Fibroblast of skin of right biceps (primary cell): ENCODE measurements at places on chromosomes 7 and 10.

GRCh38 chr7:51929818-51930217 is 613.2 kb upstream of the COBL start:
- no peak for DNase-seq

GRCh38 chr7:15795393-15795792 is 108.9 kb upstream of the MEOX2 start:
- no peak for DNase-seq

DNA sequence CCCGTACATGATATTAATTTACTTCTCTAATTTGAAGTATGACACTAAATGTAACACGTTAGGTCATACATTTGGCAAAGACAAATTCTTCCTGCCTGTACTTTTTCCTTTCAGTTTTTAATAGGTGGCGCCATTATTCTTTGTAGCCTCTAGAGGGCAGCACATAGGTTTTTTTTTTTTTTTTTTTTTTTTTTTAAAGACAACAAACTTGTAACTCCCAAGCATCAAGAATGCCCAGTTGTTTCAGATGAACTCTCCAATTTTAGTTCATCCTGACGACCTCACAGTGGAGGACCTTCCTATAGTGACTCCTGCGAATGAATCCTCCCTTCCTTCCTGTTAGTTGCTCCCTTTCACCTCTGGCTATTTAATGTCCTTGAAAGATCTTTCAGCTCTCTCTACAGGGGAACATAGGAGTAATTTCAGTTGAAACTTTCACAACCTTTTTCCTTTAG is 139.3 kb upstream of the HDAC9 start:
- peak; percentile 48 for DNase-seq

DNA sequence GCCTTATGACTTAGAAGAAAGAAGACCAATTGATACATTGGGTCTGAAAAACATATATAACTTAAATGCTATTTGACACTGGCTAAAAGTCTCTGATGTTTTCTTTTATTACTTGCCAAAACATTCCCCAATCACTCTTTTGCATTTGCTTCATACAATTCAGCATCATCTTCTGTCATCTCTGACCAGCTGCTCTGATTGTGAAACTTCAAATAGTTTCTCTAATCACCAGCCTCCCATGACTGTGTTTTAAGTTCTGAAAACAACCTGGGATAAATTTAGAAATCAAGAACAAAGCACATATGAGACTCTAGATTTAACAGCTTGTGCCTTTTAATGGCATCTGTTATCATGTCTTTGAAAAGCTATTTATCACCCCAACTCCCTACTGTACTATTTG is 208.4 kb upstream of the KCND2 start:
- peak; percentile 49 for DNase-seq

DNA sequence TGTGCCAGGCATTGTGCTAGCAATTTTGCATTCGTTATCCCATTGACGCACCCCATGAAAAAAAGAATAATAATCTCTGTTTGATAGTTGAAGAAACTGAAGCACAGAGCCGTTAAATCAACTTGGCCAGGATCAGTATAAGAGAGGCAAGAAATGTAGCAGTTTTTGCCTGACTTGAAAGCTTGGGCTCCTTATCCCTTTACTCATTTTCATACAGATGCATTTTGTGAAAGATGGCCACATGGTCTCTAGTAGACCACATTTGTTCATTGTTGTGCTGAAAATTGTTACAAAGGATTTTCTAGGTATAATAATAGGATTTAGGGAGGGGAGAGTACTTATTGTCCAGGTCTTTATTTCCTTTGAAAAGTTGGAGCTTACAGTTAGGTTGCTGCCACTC is 14.7 kb downstream of the AUTS2 start:
- DNase-seq, result no peak

GRCh38 chr7:112970771-112971170 is 115.9 kb downstream of the GPR85 start:
- no peak for DNase-seq

GRCh38 chr7:13777242-13777641 is 212.2 kb downstream of the ETV1 start:
- DNase-seq, result no peak

DNA sequence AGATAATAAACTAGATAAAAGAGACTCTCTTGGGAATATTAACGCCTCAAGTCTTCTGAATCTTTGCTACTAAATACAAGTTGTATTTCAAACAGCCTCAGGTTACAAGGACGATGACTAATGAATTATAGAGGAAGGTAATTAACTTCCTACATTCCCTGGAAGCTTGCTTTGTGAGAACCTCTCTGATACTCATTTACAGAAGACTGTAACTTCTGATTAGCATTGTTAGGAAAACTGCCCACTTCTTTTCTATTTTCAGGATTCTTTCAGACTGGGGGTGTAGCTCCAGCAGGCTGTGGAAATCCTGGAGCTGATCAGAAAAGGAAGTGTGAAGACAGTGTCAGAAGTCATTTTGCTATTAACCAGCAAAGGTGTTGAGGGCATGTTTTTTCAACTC is 316.7 kb upstream of the NPSR1 start:
- peak; percentile 47 for DNase-seq

GRCh38 chr10:3528271-3528670 is 256.7 kb downstream of the KLF6 start:
- peak; percentile 22 for DNase-seq

GRCh38 chr10:70052462-70053217 is at the start of gene MACROH2A2:
MACROH2A2 (plus strand) TSS chr10:70052846; CDS start chr10:70075659, 22,813 bp downstream.
- peak; percentile 80 for DNase-seq

GRCh38 chr10:35217455-35217854 is 90.8 kb downstream of the CREM start:
- DNase-seq, result no peak

GRCh38 chr10:88538048-88538447 is 45.1 kb downstream of the RNLS start:
- DNase-seq, result peak; percentile 86

DNA sequence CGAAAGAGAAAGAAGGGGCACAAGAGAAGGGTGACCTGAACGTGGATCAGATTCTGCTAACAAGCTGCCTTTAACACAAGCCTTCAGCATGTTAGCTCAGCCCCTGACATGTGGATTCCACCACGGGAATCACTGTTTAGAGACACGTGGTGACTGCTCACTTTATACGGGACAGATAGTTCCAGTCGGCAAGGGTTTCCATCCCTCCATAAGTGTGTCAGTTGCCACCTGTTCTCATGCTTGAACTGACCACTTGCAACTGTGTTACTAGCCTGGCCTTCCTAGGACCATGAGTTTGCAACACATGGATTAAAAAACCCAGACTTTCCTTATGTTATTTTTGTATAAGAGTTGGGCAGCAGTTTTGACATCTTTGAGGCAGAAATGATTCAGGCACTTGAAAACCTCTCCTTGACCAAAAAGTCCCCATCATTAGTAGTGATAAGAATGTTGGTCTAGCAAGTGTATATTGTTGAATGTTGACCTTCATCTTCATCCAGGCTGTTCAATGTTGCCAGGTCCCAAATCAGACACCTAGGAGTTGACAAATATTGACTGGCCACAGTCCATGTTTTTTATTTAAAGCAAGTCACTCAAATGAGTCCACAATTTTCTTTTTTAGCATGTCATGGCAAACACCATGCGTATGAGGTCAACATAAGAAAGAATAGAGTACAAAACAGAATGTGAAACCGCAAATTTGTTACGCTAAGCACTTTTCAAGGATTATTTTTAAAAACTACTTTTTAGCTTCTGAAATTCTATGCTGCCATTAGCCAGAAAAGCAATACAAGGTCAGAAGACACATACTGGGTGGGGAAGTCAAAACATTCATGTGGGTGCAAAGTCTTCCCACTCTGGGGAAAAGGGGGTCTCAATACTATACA is 101.6 kb downstream of the ABLIM1 start:
- DNase-seq, result no peak

DNA sequence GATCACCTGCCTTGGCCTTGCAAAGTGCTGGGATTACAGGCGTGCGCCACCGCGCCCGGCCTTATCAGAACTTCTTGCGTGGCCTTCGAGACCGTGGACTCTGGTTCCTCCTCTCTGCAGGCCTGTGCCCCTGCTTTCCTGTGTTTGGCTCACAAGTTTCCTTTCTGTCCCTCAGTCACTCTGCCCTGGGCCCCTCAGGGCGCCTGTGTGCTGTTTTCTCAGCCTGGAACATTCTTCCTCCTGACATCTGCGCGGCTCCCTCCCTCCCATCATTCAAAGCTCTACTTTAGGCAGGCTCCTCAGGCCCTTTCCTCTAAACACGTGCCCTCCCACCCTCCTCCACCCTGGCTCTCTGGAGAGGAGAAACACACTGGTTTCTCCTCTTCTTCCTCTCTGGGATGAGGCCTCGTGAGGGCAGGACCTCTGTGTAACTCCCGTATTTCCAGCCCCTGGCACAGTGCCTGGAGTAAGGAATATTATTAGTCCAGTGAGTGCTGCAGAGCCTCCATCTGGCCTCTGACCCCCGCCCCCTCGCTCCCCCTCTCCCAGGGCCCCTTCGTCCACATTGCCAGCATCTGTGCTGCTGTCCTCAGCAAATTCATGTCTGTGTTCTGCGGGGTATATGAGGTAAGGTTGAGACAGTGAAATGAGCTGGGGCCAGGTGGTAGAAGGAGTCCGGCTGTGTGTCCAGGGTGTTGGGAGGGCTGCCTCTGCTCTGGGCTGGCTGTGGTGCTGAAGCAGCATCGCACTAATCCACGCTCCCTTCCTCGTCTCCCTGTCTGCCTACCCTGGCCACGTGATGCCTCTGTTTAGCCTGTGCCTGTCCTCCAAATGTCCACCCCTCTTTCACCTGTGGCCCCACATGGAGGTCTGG is 7.1 kb downstream of the CLCN1 start:
- no peak for DNase-seq

DNA sequence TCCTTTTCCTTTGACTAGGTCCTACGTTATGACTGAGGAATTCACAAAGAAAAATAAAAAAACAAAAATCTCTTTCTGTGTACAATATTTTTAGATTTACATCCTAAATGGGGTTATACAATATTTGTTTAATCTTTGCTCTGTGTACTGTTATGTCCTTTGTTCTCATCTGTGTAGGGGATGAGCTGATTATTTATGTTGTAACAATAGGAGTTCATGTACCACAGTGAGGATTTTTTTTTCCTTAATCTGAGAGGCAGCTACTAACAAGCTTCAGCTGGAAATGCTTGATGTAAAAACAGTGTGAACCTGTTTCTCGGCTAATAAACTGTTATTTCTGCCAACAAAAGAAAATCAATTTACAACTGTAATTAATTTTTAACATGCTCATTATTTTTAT is 58.0 kb downstream of the ORC5 start:
- no peak for DNase-seq

DNA sequence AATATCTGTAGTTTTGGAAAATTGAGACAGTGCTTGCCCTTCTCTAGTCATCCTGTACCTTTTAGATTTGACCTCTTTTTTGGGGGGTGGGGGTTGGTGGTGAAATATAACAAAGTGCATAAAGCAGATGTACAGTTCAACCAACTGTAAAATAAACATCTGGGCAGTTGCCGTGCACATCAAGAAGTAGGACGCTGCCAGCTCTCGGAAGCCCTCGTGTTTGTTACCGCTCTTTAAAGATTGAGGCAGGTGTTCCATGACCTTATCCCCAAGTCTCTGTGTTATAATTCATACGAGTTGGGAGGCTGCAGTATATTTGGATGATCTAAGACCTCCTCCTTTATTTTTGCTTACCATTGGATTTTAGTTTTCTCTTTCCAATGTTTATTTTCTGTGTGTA is 55.1 kb downstream of the SDK1 start:
- DNase-seq, result no peak

DNA sequence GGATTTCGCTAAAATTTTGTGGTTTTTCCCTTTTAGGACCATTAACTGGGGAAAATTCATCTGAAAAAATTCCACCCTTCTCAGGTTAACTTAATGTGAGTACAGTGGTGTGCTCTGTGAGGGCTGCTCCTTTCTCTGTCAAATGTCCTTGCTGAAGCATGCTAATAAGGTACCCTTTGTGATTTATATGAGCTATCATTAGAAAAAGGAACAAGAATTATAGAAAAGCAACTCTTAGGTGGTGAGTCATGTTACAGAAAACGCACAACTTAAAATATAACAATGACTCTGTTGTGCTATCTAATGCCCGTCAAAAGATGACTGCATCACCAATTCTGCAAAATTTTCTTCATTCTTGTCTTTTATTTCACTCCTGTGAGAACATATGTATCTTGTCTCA is 162.0 kb upstream of the MAGI2 start:
- no peak for DNase-seq

- DNase-seq, result no peak
These were observed 153.3 kb downstream of the ELMO1 start for GRCh38 chr7:37295401-37295800.

DNA sequence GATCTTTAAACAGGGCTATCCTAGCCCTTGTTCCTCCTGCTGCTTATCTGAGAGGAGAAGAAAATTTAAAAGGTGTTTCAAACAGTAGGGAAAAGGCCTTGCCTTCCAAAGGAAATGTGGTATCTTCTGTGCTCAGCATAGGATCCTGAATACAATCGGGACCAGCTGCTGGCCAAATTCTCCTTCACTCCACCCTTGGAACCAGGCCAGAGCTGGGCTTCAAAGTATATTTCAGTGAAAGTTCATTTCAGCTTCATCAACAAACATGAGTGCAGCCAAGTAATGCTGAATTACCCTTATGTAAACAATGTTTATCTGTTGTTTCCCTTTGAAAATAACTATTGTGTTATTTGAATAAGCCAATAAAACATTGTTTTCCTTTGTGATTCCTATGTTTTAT is 146.5 kb upstream of the MEOX2 start:
- DNase-seq, result no peak

GRCh38 chr10:69896606-69897231 is 95.0 kb downstream of the COL13A1 start:
- no peak for DNase-seq
